ENCODE measurements at places on chromosomes 3 and 15. TPM values are rescaled to one million over a fixed set of nuclear protein-coding genes. Genes with fewer than 3 reads are reported as not detected.

- no peak for DNase-seq
These were observed 325.7 kb downstream of the OTOL1 start for GRCh38 chr3:161822291-161822690.

DNA sequence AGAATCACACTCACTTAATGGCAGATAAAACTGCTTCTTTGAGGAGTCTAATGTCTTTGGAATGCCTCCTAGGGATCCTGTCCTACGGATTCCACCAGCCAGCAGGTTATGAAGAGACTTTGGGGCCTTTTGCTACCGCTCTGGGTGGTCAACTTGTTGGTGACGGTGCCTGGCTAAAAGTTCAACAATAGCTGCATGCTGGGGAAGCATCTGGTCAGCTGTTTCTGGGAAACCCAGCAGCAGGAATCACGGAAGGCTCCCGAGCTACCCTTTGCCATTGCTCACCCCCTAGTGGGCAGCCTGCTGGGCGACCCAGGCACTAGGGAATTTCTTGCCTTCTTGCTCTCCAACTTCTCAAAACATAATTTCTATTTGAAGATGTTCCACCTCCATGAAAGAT lies 263.3 kb downstream of the NEK10 start:
- DNase-seq, result no peak

- no peak for DNase-seq
These were observed 460.6 kb upstream of the ALCAM start for GRCh38 chr3:104906001-104906639.

GRCh38 chr3:150902988-150903387 lies 2.3 kb downstream of the MINDY4B start:
- no peak for DNase-seq

- no peak for DNase-seq
These were observed 290.5 kb upstream of the VEPH1 start for GRCh38 chr3:157793745-157794144.

GRCh38 chr3:4589475-4590097 lies 96.4 kb downstream of the ITPR1 start:
- DNase-seq, result no peak

GRCh38 chr3:171257251-171258203 lies 202.7 kb downstream of the TNIK start:
- no peak for DNase-seq

Gene CCRL2
- total RNA-seq, result not detected

Gene SLITRK3
- not detected for total RNA-seq

Gene LRRC58
- 30.7 TPM for total RNA-seq
